Motor neuron (in vitro differentiated cells): ENCODE measurements at places on chromosomes 3 and 15. TPM values are rescaled to one million over a fixed set of nuclear protein-coding genes. Genes with fewer than 3 reads are reported as not detected.

GRCh38 chr15:92001307-92001706 is 147.8 kb downstream of the SLCO3A1 start:
- no peak for ATAC-seq

GRCh38 chr15:77904901-77905300 is 172.6 kb downstream of the TBC1D2B start:
- ATAC-seq = no peak

The CAND2 gene
- 5.3 and 6.8 TPM in 2 replicates for total RNA-seq

- ATAC-seq = no peak
These were observed 17.1 kb downstream of the SLC9A9 start for GRCh38 chr3:143831208-143831607.

GRCh38 chr15:101209285-101209845 is 42.5 kb downstream of the CHSY1 start:
- no peak for ATAC-seq

The GOLGA8O gene
- total RNA-seq = 1.7 and 2.4 TPM in 2 replicates

The PRR20G gene
- not detected in 2 replicates for total RNA-seq

DNA sequence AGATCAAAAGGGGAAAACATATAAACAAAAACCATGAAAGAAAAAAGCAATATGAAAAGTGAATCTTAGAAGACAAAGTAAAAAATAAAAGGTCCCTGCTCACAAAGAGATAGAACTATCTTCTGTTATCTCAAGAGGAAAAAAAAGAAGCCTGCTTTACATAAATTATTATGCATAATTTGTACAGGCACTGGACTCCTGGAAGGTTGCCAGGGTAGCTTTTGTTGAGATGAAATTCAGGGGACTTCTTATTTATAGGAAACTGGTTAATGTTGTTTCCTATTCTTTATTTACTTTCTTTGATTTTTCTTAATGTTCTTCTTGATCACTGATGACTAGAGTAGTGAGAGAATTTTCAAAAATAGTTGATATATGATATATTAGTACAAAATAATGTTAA is 66.9 kb downstream of the PPM1L start:
- ATAC-seq = no peak

- ATAC-seq = no peak
These were observed 16.3 kb upstream of the LCTL start for GRCh38 chr15:66581972-66582537.

- no peak for ATAC-seq
These were observed 312.9 kb downstream of the RORA start for GRCh38 chr15:60916032-60916678.

- no peak for ATAC-seq
These were observed 80.8 kb upstream of the GPR149 start for GRCh38 chr3:154510780-154511179.

GRCh38 chr3:117409701-117410459 is 700.3 kb downstream of the TUSC7 start:
- ATAC-seq = no peak

- ATAC-seq = no peak
These were observed 64.4 kb downstream of the CCDC54 start for GRCh38 chr3:107441617-107442016.

DNA sequence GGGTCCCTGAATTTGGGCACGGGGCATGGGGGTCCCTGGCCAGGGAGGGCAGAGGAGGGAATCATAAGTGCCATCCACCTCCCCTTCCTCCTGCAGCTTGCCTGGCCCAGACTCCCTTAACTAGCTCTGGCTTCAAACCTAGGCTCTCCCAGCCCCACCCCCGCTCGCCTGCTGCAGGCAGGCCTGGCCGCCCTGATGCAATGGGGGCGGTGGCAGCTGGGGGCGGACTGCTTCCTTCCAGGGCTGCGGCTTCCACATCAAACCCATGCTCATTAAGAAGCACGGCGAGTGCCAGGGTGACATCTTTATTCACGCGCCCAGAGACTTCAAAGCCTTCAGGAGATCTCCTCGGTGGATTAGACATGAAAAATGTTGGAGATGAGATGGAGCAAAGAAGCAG is 123.1 kb downstream of the TPRA1 start:
- no peak for ATAC-seq

The RBP2 gene
- total RNA-seq = 1.8 and 20.8 TPM in 2 replicates

GRCh38 chr3:39278616-39278935 is 1.3 kb downstream of the CX3CR1 start:
- ATAC-seq = no peak

The GOLGA8M gene
- total RNA-seq = not detected in 2 replicates

The TXNRD3 gene
- total RNA-seq = 3.4 and 3.7 TPM in 2 replicates

- no peak for ATAC-seq
These were observed 636.5 kb downstream of the ZBBX start for GRCh38 chr3:166743481-166744134.

GRCh38 chr15:71883447-71883846 is 73.1 kb downstream of the NR2E3 start:
- no peak for ATAC-seq

DNA sequence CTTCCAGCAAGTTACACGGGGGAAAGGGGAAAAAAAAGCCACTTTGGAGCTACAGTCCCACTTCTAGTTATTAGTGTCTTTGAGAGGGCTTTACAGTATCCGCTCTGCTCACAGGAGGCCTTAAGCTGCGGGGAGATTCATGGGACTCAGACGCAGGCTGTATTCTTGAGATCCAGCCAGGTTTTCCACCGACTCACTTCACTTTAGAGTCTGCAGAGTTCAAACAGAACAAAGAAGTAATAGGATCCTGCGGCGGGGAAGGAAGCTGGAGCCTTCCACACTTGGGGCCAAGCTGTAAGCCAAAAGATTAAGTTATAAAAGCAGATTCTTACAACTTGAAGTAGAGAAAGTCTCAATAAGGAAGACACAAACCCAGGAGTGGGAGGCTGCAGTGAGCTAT is 60.2 kb upstream of the FAM174B start:
- ATAC-seq = no peak

The SLMAP gene
- total RNA-seq = 137 and 150 TPM in 2 replicates

The IL5RA gene
- total RNA-seq = 0.09 and 0.17 TPM in 2 replicates

The DZIP3 gene
- total RNA-seq = 36.3 and 39.5 TPM in 2 replicates

- ATAC-seq = no peak
These were observed 14.7 kb downstream of the PCYT1A start for GRCh38 chr3:196272826-196273225.

The PPP1R14D gene
- total RNA-seq = 0.89 TPM in 1 of 2 replicates, not detected in the other

The FOXL2NB gene
- total RNA-seq = 2.8 and 3.1 TPM in 2 replicates

DNA sequence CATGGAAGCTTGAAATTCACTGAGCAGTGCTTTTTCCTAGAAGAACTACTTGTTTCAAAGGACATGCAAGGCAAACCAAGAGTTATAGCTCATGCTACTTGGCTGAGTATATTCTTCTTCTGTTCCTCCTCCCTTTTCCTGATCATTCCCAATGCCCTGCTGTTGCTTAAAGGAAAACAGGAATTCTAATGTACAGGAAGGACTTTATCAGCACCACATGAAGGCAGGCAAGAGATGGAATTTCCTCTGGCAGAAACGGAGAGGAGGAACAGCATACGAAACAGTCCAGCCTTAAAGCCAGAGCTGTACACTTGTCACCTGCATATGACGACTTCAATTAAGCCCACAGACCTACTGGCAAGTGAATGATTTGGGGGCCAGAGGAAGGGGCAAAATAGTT is 15.7 kb downstream of the MEIS2 start:
- no peak for ATAC-seq

The ERC2 gene
- total RNA-seq = 21.9 and 28.7 TPM in 2 replicates

The CFAP91 gene
- total RNA-seq = 5.8 and 9.6 TPM in 2 replicates

- no peak for ATAC-seq
These were observed 742.3 kb upstream of the CBLB start for GRCh38 chr3:106611116-106611515.

GRCh38 chr3:61015859-61016258 is 235.4 kb downstream of the FHIT start:
- ATAC-seq = no peak

DNA sequence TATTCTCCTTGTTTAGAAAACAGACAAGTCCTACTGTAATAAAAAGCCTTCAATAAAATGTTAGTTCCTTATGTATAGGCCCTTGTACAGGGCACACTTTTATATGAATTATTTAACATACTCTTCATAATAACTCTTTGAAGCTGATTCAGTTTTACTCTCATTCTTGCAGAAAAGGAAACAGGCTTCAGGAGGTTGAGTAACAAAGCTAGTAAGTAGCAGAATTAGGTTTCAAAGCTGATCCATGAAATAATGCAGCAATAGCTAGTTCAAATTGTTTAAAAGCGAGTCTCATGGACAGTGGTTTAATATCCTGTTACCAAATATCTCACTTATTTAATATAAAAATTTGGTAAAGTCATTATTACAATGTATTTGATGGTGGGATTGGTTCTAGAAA is 25.0 kb downstream of the TCF12 start:
- no peak for ATAC-seq

DNA sequence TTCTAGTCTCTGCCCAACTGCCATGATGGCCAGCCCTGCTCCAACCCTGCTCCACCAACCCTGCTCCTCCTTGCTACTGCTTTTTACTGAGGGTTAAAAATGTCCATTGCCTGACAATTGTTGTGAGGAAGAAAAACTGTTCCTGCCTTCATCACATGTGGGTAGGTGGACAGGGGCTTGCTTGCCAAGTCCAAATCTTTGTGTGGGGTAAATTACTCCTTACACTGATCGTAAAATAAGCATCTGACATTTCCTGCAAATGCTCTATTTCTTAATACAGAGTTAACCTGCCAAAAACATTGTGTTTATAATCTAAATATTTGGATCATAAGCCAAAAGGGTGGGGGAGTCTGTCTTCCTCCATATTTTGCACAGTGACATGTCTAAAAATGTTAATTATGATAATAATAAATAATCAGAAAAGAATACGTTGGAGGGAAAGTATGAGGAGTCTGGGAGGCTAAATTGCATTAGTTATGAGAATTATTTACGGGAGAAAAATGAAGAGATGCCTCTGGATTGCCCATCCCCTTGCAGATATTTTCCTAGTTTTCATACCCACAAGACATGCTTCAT is 242.5 kb upstream of the TBL1XR1 start:
- ATAC-seq = no peak

The SLC22A13 gene
- 0.27 and 0.36 TPM in 2 replicates for total RNA-seq

GRCh38 chr3:169809230-169809795 is 3.4 kb upstream of the LRRIQ4 start:
- ATAC-seq = no peak

The ZNF774 gene
- total RNA-seq = 3.4 and 4.6 TPM in 2 replicates

The MELTF gene
- total RNA-seq = 0.43 and 0.81 TPM in 2 replicates

GRCh38 chr3:106263546-106263945 is 394.7 kb upstream of the CBLB start:
- ATAC-seq = no peak

DNA sequence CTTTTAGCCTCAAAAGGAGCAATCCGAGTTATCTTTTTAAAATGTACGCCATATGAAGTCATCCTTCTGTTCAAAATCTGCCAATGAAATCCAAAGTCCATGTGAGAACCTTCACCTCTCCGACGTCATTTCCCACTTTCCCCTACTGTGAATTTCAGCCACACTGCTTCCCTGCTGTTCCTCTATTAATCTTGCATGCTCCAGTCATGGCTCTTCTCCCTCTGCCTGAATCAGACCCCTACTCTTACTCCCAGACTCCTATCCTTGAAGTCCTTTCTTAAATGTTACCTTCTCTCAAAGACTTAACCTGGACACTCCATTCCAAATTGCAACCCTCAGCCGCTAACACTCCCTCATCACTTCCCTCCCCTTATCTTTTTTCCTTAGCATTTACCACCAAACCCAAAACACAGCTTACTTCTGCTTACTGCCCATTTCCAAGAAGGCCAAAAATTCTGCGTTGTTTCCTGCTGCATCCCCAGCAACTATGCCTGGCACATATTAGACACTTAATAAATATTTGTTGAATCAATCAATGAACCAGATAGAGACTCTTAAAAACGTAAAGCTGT is 1.2 kb downstream of the NKIRAS1 start:
- peak; percentile 6 for ATAC-seq

DNA sequence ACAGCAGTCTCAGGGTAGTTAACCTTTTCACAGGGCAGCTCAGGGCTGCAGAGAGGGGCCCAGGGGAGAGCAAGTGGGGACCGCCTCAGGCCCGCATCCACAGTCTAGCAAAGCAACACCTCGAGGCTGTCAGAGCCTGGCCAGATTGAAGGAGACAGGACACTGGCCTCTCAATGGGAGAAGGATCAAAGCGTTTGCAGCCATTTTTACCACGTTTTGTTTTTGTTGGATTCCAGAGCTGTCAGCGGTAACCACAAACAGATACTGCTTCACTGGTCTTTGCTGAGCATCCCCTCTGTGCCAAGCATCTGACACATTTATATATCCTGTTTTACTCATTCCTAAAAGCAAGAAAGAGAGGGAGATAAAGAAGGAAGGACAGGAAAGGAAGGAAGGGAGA is 153.8 kb downstream of the SHQ1 start:
- no peak for ATAC-seq

DNA sequence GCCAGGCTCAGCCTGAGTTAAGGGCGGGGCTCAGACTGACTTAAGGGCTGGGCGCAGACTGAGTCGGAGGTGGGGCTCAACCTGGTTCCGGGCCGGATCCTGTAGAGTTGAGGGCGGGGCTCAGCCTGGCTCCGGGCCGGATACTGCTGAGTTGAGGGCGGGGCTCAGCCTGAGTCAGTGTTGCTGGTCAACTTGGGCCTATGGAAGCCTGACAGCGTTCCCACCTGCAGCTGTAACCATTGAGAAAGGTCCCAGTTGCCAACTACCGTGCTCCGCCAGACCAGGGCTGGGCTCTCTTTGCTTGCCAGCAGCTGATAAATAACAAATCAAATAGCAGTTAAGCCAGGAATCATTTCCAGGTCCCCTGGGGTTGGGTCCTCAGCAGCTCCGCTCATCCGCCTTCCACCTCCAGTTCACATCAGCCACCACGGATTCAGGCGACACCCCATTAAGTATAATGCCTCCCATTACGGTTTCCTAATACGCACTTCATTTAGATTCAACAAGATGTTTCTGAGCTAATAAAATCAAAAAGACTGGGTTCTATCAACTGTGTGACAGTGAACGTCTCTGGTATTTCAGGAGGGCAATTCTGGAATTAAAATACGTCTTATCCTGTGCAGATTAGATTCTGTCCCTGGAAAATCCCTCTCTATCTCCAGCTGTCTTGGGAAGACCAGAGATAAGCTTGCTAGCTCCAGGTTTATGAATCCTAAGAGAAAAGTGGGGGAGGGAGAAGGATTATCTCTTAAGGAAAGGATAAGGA is 7.3 kb downstream of the GRIP2 start:
- ATAC-seq = peak; percentile 76

The FAN1 gene
- 30.2 and 31.6 TPM in 2 replicates for total RNA-seq

The TJP1 gene
- total RNA-seq = 32.0 and 34.4 TPM in 2 replicates

DNA sequence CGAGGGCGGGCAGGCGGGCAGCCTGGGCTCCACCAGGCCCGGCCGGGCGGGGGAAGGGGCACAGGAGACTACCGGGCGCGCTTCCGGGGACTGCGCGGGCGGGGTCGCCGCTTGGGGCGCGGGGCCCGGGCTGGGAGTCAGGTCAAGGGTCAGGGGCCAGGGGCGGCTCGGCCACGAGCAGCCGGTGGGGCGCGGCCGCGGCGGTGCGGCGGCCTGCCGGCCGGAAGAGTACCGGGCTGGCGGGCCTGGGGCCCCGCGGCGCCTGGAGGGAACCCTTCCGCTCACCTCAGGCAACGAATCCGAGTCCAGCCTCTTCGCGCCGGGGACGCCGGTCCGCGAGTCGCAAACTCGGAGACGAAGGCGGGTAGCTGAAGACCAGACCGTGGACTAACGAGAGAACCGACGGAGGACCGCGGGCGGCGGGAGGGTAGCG is 225 bp downstream of the RHOA start:
- peak; percentile 9 for ATAC-seq

GRCh38 chr3:196122688-196123046 is 40.8 kb upstream of the TFRC start:
- ATAC-seq = no peak
